Large intestine (tissue), 12 donors: ENCODE measurements at places on chromosomes 16 and 17.

GRCh38 chr17:63433746-63434591 is 12.1 kb downstream of the CYB561 start:
- H3K36me3 ChIP-seq, result peaks cover 29% of the 10 kb centered on the region
- no peak overlapping the region for H3K4me3 ChIP-seq
- peaks cover 12% of the 10 kb centered on the region for H3K27me3 ChIP-seq
- peaks cover 40% of the 10 kb centered on the region for H3K4me1 ChIP-seq
- DNase-seq, result no peak
- peak overlapping the region; percentile 71 for H3K27ac ChIP-seq

DNA sequence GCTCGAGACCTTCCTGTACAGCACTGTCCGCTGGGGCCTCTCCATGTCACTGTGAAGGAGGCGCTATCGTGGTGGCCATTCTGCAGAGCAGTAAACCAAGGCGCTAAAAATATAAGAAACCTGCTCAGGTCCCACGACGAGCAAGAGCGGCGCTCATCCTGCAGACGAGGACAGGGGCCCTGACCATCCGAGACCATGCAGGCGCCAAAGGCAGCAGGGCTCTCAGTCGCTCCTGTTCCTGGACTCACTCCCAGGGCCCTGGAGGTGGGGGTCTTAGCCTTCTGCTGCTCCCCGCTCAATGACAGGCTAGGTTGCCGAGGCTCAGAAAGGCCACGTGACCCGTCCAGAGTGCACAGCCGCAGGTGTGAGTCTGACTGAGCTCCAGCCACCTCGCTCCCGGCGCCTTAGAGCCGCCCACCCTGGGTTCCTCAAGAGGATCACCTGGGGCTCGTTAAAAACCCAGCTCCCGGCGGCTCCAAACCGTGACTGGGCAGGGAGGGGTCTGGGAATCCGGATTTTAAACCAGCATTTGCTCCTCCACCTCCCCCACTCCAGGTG is 509 bp upstream of the ATP2C2 start:
- H3K4me1 ChIP-seq, result peaks cover 25% of the 10 kb centered on the region
- H3K4me3 ChIP-seq, result peak overlapping the region; percentile 76
- H3K27me3 ChIP-seq, result peaks cover 32% of the 10 kb centered on the region
- no peak for DNase-seq
- peak overlapping the region; percentile 56 for H3K27ac ChIP-seq
- H3K36me3 ChIP-seq, result no peaks in the 10 kb centered on the region

DNA sequence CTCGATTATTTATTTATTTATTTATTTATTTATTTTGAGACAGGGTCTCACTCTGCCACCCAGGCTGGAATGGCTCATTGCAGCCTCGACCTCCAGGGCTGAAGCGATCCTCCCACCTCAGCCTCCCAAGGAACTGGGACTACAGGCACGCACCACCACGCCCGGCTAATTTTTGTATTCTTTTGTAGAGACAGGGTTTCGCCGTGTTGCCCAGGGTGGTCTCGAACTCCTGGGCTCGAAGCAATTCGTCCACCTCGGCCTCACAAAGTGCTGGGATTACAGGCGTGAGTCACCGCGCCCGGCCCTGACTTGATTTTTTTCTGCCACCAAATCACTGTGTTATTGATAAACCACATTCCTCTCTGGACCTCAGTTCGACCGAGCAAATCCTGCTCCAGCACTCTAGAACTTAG is 758 bp upstream of the RPL23A start:
- H3K4me1 ChIP-seq, result peaks cover 39% of the 10 kb centered on the region
- H3K27me3 ChIP-seq, result peaks cover 7% of the 10 kb centered on the region
- peak overlapping the region; percentile 88 for H3K4me3 ChIP-seq
- H3K27ac ChIP-seq, result peak overlapping the region; percentile 84

GRCh38 chr16:2364638-2365210 is 24.2 kb upstream of the ABCA3 start:
- H3K36me3 ChIP-seq, result no peaks in the 10 kb centered on the region
- H3K4me3 ChIP-seq, result no peak overlapping the region
- no peaks in the 10 kb centered on the region for H3K4me1 ChIP-seq
- peaks cover 9% of the 10 kb centered on the region for H3K27me3 ChIP-seq
- no peak for DNase-seq
- no peak overlapping the region for H3K27ac ChIP-seq

GRCh38 chr16:55041540-55042234 is 111.0 kb downstream of the IRX5 start:
- H3K36me3 ChIP-seq, result no peaks in the 10 kb centered on the region
- H3K4me3 ChIP-seq, result no peak overlapping the region
- no peaks in the 10 kb centered on the region for H3K27me3 ChIP-seq

- peak overlapping the region; percentile 99 for H3K27ac ChIP-seq
- DNase-seq, result peak; percentile 94
- peak overlapping the region; percentile 66 for H3K4me3 ChIP-seq
Observed at GRCh38 chr17:75785016-75785890, 647 bp downstream of the UNK start.

GRCh38 chr17:60535382-60536279 is 9.6 kb upstream of the APPBP2 start:
- no peaks in the 10 kb centered on the region for H3K36me3 ChIP-seq
- H3K4me1 ChIP-seq, result no peaks in the 10 kb centered on the region
- no peak for DNase-seq
- no peak overlapping the region for H3K4me3 ChIP-seq
- no peak overlapping the region for H3K27ac ChIP-seq

- H3K27ac ChIP-seq, result no peak overlapping the region
- peaks cover 2% of the 10 kb centered on the region for H3K36me3 ChIP-seq
- peak overlapping the region; percentile 49 for H3K4me3 ChIP-seq
- peaks cover 44% of the 10 kb centered on the region for H3K27me3 ChIP-seq
Observed at GRCh38 chr17:76383546-76384221, 725 bp upstream of the SPHK1 start.

DNA sequence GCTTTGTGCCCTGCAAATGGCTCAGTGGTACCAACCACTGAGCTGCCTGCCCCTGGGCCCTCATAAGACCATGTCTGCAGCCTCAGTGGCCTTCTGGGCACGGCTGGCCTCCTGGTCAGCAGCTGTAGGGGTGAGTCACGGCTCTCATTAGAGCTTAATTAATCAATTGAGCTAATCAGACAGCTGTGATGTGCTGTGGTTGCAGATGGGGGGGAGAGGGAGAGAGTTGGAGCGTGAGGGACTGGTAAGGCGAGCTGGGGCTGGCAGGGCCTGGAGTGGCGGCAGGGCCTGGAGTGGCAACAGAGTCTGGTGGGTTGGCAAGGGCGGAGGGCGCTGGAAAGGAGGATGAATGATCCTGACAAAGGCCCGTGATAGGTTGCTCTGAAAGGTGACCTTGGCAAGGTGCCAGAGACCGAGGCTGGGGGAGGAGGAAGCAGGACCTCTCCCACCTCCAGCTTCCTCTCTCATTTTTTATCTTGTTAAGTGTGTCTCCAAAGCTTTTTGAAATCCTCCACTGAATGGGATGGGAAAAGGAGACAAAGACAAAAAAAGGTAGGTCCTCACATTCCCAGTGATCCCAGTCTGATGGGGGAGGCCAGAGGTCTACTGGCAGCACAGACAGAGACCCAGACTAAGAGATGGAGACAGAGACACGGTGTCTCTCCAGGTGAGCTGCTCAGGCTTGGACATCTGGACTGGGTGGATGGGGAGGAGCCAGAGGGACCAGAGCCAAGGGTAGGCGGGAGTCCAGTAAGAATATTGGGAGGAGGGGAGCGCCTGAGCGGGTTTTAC is 41.6 kb downstream of the DCAKD start:
- H3K4me3 ChIP-seq, result no peak overlapping the region
- no peak for DNase-seq
- H3K27ac ChIP-seq, result no peak overlapping the region
- peaks cover 2% of the 10 kb centered on the region for H3K27me3 ChIP-seq
- H3K36me3 ChIP-seq, result no peaks in the 10 kb centered on the region
- H3K4me1 ChIP-seq, result peaks cover 3% of the 10 kb centered on the region

DNA sequence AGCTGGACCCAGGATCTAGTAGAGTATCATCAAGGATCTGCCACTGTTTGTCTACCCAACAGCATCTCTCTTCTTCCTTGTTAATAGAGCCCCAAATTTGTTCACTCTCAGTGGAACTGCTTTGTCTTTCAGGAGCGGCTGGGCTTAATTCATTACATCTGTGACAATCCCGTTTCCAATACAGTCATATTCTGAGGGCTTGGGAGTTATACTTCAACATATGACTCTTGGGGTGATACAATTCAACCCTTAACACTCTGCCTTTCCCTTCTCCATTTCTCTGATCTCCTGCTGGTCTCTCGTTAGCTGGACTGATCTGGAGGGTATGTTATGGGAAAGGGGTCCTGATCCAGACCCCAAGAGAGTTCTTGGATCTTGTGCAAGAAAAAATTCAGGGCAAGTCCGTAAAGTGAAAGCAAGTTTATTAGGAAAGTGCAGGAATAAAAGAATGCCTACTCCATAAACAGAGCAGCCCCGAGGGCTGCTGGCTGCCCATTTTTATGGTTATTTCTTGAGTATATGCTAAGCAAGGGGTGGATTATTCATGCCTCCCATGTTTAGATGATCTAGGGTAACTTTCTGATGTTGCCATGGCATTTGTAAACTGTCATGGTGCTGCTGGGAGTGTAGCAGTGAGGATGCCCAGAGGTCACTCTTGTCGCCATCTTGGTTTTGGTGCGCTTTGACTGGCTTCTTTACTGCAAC is 42.4 kb downstream of the IQCK start:
- H3K4me3 ChIP-seq, result no peak overlapping the region
- no peak for DNase-seq
- H3K27me3 ChIP-seq, result no peaks in the 10 kb centered on the region
- H3K36me3 ChIP-seq, result no peaks in the 10 kb centered on the region
- H3K4me1 ChIP-seq, result no peaks in the 10 kb centered on the region
- no peak overlapping the region for H3K27ac ChIP-seq

- peaks cover 6% of the 10 kb centered on the region for H3K4me1 ChIP-seq
- peaks cover 1% of the 10 kb centered on the region for H3K27me3 ChIP-seq
- peak within 1 kb of the TSS; percentile 29 for H3K27ac ChIP-seq
- peak within 1 kb of the TSS; percentile 57 for H3K4me3 ChIP-seq
- H3K36me3 ChIP-seq, result peaks cover 9% of the 10 kb centered on the region
Observed at GRCh38 chr16:50368410-50369132, at the start of gene BRD7. TSS of gene BRD7 (minus strand) at chr16:50368988. CDS start at chr16:50368774, 214 bp downstream.

- H3K4me3 ChIP-seq, result peak overlapping the region; percentile 82
- no peaks in the 10 kb centered on the region for H3K27me3 ChIP-seq
- H3K27ac ChIP-seq, result no peak overlapping the region
- peaks cover 24% of the 10 kb centered on the region for H3K36me3 ChIP-seq
- peaks cover 28% of the 10 kb centered on the region for H3K4me1 ChIP-seq
Observed at GRCh38 chr17:79075446-79075750, 774 bp downstream of the ENGASE start.

GRCh38 chr17:46951706-46952105 is 27.3 kb downstream of the RPRML start:
- H3K27ac ChIP-seq, result no peak overlapping the region
- no peaks in the 10 kb centered on the region for H3K4me1 ChIP-seq
- peaks cover 4% of the 10 kb centered on the region for H3K27me3 ChIP-seq
- no peak for DNase-seq
- no peak overlapping the region for H3K4me3 ChIP-seq
- H3K36me3 ChIP-seq, result no peaks in the 10 kb centered on the region

GRCh38 chr16:73199214-73199613 is 151.3 kb upstream of the ZFHX3 start:
- H3K4me3 ChIP-seq, result no peak overlapping the region
- H3K27ac ChIP-seq, result no peak overlapping the region
- peaks cover 18% of the 10 kb centered on the region for H3K4me1 ChIP-seq
- H3K27me3 ChIP-seq, result no peaks in the 10 kb centered on the region
- no peaks in the 10 kb centered on the region for H3K36me3 ChIP-seq
